ENCODE measurements at places on chromosomes 6 and 20.
A peak's percentile ranks its signal among the peaks of the same experiment; 100 is the strongest.

DNA sequence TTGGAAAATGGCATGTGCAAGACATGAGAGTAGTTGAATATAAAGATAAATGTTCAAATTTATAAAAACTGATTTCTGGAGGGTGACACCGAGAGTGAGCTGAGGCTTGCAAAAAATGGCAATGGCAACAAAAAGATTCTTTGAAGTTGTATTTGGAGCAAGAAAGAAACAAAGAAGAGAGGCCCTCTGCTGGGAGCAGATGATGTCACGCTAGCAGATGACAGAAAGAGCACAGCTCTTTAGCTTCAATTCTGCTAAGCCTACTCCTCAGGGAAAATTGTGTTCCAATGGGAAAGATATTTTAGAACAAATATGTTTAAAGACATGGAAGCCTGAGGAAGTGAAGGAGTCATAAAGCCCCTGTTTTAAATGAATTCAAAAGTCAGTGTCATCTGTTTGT, 125.3 kb upstream of the NOX3 start:
- DNase-seq: no peak

GRCh38 chr6:68653074-68653705, 18.1 kb downstream of the ADGRB3 start:
- no peak for DNase-seq

DNA sequence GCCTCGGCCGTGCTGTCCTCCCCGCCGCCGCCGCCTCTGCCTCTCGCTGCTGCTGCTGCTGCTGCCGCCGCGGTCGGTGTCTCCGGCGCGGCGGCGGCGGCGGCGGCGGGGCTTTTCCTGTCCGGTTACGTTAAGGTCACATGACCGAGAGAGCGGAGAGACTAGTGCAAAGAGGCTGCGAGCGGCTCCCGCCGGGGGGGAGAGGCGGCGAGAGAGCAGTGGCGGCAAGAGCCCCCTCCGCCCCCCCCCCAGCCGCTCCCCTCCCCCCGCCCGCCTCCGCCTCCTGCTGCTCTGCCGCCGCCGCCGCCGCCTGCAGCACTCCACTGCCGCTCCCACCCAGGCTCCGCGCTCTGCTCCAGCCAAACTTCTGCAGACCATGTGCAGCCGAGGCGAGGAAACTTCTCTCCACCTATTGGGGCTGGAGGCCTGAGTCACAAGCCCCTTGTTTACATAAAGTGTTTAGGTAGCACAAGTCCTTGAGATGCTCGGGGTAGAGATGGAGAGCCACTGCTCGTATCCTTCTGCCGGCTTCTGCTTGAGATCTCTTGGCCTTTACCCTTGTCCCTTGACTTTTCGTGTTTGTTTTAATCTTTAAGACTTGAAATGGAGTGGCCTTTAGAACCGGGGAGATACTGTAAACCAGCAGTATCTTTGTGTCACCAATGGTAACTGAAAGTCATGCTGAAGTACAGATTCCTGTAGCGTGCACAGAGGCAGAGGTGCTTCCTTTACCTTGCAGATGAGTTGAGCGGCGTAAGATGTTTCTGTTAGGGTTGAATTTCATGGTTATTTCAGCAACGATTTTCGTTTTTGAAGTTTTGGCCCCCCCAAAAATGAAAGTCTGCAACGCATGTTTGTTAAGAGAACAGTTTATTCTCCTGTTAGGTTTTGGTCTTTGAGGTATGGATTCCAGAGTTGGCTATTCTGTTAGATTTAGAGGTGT, at the start of gene ZBTB2:
Gene ZBTB2, minus strand, starts transcription at position 89 of the 943 bp plus-strand sequence. CDS start 17,922 bp downstream, outside the sequence.
- DNase-seq: peak; percentile 64

DNA sequence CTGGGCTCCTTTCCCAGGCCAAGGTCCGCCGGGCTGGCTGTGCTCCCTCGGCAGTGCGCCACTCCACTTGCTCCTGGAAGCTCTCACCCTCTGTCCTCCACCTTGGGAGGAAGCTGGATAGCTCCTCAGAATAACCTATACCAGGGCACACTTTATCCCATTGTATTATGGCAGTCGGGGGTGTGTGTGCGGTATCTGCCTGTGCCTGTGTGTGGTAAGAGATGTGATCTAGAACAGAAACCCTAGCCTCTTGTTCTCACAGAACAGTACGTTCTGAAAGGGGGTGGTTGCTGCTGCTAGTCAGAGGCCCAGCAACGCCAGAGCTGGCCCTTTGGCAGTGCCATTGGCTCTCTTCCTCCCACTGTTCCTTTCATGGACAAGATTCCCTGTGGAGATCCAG, 168.4 kb downstream of the TBXT start:
- no peak for DNase-seq

GRCh38 chr6:28634761-28635546, 109.3 kb downstream of the GPX5 start:
- no peak for DNase-seq

GRCh38 chr6:47242483-47243386, 67.0 kb downstream of the TNFRSF21 start:
- peak; percentile 30 for DNase-seq

DNA sequence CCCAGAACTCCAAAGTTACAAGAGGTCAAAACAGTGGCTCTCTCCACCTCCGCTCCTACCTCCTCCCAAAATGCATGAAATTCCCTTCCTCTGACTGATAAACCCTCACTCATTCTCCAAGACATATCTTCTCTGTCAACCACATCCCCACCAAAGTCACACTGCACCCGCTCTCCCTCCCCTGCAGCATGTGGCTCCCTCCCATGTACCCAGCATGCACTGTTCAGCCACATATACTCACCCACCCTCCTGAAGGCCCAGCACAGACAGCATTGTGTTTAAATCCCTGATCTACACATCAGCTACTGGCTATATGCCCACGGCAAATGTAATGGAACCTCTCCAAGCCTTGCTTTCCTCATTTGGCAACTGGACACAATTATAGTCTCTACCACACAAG, 5.5 kb upstream of the POU5F1 start:
- no peak for DNase-seq

DNA sequence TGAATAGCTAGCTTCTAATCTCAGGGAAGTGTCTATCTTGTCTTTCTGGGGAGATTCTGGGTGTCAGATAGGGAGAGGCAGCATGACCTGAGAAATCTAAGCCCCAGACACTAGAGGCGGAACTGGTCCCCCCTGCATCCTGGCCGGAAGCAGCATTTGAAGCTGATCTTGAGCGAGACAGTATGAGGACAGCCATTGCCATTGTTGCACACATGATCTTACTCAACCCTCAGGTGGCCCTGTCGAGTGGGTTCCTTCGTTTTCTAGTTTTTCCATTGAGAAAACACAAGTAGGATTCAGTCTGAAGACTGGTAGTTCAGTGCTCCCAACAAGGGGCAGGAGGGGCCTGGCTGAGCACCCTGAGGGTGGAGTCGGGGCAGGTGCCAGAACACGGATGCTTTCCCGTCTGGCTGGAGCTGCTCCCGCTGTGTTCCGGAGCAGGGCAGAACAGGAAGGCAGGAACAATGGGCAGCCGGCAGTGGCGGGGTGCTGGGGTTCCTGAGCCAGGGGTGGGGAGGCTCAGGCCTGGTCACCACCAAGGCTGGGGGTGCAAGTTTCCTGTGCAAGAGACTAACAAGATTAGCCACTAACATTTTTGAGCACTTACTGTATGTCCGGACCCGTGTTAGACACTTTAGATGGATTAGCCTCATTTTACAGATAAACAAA, 7.9 kb upstream of the SDCBP2 start:
- DNase-seq: no peak

GRCh38 chr6:150624191-150624590, 24.5 kb downstream of the PLEKHG1 start:
- DNase-seq: no peak

- no peak for DNase-seq
Measured at GRCh38 chr20:49790077-49790798, 22.4 kb upstream of the SLC9A8 start.

DNA sequence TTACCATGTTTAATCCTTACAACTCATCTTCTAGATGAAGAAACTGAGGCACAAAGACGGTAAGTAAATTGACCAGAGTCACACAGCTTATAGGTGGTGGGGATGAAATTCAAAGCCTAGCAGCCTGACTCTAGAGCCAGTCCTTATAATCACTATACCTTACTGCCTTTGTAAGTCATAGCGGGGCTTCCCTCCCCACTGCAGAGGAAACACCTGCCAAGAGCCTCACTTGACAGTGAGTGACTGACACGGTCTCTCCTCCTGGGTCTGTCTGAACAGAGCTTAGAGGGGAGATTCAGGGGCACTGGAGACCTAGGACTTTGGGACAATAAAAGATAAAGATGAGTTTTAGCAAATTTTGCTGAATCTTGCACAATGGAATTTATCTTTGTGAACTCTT, 12.8 kb downstream of the SUN5 start:
- DNase-seq: no peak

DNA sequence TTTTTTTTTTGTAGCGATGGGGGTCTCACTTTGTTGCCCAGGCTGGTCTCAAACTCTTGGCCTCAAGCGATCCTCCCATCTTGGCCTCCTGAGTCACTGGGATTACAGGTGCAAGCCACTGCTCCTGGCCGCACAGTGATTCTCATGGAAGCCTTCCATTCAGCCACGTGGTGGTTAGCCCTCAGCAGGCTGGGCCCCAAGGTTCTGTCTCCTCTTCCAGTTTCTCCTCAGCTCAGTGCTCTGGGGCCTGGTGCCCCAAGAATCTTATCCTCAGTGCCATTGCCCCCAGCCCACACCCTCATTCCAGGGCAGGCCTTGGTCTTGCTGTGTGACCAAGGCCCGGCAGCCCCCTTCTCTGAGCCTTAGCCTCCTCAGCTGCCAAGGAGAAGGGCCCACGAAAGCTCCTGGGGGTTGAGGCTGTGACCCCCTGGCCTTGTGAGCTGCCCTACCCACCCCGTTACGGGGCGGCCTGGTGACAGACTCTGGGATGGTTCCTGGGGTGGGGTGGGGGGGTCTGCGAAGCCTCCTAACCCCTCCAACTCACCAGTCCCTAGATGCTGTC, 16.4 kb downstream of the SRC start:
- no peak for DNase-seq

GRCh38 chr6:24032896-24033688, 92.9 kb upstream of the NRSN1 start:
- no peak for DNase-seq

- no peak for DNase-seq
Measured at GRCh38 chr6:134908906-134909516, 40.9 kb downstream of the ALDH8A1 start.

Data from CD4-positive, alpha-beta T cell treated with Interleukin-15 for 4 hours (primary cell).